NCI-H1105 (cell line): ENCODE measurements at places on chromosomes 16 and 17.
A peak's percentile ranks its signal among the peaks of the same experiment; 100 is the strongest.

DNA sequence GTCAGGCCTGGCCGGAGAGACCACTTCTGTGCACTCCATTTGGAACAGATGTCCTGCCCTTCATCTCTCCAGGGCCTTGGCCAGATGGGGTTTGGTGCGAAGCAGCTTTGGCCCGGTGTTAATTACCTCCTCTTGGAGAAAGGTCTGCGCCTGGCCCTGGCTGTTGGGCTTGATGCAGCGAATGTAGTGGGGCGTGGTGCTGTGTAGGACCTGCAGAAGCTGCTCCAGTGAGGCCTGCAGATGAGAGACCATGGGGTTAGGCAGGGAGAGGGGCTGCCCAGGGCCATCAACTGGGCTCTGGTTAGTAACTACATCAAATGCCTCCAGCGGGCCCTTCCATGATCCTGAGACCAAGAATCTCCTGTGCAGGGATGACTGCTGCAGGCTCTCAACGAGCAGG, 18.7 kb downstream of the ZNHIT3 start:
- no peak for DNase-seq

- no peak for DNase-seq
These were observed 11.1 kb downstream of the IL4R start for GRCh38 chr16:27324851-27325301.

- DNase-seq: no peak
These were observed 40.4 kb upstream of the ABCA5 start for GRCh38 chr17:69367298-69367697.

- DNase-seq: no peak
These were observed 264.7 kb downstream of the SOX9 start for GRCh38 chr17:72385475-72385874.

DNA sequence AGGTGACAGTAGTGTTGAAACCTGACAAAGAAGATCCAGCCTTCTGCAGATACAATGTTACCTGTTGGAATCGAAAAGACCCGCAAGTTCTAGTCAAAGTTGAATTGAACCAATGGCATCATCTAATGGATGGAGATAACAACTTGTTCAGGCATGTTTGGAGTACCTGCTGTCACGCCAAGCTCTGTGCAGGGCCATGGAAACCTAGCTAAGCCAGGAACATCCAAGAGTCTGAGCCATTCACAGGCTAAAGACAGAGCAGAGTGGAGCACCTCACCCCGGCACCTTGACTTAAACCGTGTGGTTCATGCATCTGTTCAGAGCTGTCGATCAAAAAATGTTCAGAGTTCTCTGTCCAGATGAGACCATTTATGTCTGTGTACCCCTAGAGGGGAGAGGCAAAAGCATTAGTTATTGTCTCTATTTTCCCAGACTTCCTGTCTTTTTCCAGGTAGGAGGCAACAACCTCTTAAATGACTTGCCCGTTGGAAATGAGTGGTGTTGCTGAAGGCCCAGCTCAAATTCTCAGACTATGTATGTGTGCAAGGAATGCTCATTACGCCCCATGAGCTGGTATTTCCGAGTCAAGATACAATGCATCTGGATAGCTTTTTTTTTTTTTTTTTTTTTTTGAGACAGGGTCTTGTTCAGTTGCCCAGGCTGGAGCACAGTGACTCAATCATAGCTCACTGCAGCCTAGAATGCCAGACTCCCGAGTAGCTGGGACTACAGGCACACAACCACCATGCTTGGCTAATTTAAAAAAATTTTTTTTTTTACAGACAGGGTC, 44.9 kb upstream of the XYLT1 start:
- no peak for DNase-seq

- peak; percentile 74 for DNase-seq
These were observed 39.3 kb upstream of the TOB1 start for GRCh38 chr17:50905460-50905803.

- no peak for DNase-seq
These were observed 787.9 kb upstream of the EEF2KMT start for GRCh38 chr16:5885521-5885920.

GRCh38 chr16:11677959-11678881, 10.0 kb downstream of the SNN start:
- DNase-seq: no peak

GRCh38 chr16:74745926-74746325, 28.7 kb downstream of the FA2H start:
- DNase-seq: no peak

DNA sequence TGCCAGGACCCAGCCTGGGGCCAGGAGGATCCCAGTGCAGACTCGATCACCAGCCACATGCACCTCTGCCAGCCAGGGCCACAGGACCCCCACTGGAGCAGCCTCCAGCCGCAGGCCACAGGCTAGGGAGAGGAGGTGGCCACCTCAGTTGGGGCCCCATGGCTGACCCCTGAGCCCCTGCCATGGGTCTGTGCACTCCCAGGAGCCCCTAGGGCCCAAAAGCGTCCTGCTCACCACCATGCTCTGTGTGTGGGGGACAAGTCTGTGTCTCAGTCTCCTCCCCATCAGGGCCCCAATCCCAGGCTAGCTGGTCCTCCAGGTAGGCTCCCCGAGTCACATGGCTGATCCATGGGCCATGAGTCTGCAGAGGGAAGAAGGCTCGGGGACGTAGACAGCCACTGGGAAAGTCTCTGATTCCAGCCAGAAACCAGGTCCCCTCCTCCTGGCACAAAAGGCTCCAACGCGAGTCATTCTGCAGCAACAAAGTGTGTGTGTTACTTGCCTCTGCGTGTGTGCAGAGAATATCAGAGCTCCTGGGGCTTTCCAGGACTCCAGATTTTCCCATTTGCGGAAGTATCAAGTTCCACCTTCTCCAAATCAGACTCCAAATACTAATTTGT, 6.1 kb upstream of the PRSS8 start:
- no peak for DNase-seq

GRCh38 chr16:68972013-68972412, 128.7 kb downstream of the TANGO6 start:
- DNase-seq: no peak

- DNase-seq: no peak
These were observed 153.1 kb upstream of the NOG start for GRCh38 chr17:56440419-56440818.

GRCh38 chr16:3638916-3639644, 15.4 kb upstream of the DNASE1 start:
- no peak for DNase-seq

DNA sequence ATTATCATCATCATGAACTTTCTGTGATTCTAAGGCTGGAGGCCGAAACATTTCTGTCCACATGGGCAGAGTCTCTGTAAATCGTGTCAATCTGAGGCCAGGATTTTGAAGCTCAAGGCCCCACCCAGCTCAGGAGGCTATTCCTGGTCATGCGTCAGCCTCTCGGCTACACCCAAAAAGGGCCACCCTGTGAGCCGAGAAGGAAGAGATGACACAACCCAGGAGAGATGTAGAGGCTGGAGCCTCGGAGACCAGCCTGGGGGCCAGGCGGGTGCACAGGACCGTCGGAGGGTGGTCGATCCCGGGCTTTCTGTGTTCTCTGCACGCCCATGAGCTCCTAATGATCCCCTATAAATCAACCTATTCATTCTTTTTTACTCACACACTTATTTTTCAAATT, 1.1 kb upstream of the CACNG1 start:
- DNase-seq: no peak

- DNase-seq: no peak
These were observed 21.1 kb downstream of the CMC2 start for GRCh38 chr16:80985611-80986010.

DNA sequence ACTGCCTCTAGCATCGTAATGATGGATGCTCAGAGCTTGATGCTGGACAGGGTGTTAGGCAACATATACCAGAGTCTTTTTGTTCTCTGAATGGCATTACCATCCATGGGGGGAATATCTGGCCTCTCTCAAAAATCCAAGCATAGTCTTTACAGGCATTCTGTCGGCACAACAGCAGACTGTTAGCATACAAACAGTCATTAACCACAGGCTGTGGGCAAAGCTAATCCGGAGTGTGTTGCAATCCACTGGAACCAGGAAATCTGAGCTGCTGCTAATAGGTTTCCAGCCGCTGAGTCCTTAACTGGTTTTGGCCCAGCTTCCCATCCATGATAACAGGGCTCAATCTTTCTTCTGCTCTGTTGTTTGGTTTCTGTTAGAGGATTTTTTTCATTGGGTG, 371.9 kb downstream of the HS3ST3B1 start:
- DNase-seq: no peak

GRCh38 chr17:66649818-66650543, 184.9 kb upstream of the CACNG5 start:
- no peak for DNase-seq

GRCh38 chr17:45406107-45406506, 26.6 kb downstream of the ARHGAP27 start:
- DNase-seq: no peak

GRCh38 chr16:85541980-85542900, 70.9 kb upstream of the GSE1 start:
- no peak for DNase-seq

DNA sequence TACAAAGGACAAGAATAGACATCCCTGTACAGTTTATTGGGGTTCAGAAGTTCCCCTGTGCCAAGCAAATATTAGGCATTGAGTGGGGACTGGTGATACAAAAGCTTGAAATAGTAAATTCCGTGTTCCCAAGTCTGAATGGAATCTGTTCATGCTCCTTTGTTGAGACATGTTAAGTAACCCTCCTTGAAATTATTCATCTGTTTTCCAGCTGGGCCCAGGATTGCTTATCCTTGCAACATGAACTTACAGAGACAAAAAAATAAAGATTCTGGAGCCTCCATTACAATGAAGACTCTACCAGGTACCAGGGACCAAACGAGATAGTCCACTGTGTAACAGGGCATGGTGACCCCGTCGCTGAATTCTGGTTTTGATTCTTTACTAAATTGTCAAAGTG, 6.1 kb upstream of the CCL8 start:
- no peak for DNase-seq

DNA sequence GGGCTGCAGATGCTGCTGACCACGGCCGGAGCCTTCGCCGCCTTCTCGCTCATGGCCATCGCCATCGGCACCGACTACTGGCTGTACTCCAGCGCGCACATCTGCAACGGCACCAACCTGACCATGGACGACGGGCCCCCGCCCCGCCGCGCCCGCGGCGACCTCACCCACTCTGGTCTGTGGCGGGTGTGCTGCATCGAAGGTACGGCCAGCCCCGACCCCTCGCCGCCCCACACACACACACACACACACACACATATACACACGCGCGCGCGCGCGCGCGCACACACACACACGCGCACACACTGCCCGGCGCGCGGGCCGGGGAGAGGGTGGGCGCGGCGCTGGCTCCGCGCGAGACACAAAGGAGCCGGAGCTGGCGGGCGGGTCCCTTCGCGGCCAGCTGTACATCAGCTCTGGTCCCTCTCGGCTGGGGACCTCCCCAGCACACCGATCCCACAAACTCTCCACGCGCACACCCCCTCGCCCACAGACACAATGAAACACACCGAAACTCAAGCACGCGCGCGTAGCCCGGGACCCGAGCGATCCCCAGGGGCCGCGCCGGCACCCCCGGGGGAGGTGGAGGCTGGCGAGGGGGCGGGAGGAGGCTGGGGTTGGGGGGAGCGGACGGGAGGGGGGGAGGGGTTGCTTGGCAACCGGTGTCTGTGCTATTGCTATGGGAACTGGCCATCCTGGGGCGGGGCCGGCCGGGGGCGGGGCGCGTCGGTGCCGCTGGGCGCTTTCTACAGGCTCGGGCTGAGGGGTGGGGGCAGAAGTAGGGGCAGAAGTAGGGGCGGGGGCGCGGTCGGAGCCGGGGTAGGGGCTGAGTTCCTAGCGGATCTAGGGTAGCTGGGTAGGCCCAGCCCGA, 658 bp downstream of the CACNG4 start:
- peak; percentile 60 for DNase-seq

- peak; percentile 66 for DNase-seq
These were observed 8.5 kb upstream of the THAP11 start for GRCh38 chr16:67833415-67834241.

- DNase-seq: no peak
These were observed 174.3 kb downstream of the UTP18 start for GRCh38 chr17:51434434-51435170.

DNA sequence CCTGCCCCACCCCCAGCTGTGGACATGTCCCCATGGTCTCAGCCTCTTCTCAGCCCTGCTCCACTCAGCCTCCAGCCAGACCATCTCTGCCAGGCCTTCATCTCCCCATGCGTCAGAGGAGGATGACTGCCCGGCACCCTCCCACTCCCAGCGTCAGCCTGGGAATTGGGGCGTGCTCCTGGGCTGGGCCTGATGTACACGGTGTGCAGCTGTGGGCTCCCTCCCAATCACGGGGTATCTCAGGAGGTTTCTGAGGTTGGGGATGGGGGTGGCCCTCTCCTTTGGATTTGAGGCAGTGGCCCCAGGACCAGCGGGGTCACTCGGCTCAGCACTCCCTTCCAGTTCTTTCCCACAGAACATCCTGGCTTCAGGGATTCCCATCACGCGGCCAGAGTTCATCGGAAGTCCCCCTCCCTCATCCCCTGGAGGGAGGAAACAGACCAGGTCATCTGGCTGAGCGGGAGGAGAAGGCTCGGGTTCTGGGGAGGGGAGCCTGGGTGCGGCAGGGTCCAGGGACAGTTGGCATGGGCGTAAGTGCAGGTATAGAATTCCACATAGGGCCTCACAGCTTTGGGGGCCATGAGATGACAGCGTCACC, 36.9 kb downstream of the SOCS3 start:
- DNase-seq: no peak

DNA sequence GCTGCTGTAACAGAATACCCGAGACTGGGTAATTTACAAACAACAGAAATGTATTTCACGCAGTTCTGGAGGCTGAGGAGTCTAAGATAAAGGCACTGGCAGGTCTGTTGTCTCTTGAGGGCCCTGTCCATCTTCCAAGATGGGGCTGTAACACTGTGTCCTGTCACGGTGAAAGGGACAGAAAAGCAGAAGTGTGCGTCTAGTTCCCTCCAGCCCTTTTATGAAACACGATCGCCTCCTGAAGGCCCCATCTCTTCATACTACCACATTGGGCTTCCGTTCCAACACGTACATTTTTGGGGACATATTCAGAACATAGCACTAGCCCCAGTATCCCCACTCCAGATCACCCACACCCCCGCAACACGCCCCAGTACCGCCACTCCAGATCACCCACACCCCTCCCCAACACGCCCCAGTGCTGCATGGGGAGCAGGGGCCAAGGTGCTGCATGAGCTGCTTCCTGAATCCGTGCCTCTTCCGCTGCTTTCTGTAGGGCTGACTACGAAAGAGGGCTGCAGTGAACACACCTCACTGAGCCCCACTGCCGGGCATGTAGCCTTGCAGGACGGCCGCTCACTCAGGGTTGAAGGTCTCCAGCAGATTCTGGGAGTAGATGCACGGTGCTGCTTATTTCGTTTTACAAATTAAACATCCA, 91.9 kb downstream of the RPTOR start:
- no peak for DNase-seq

GRCh38 chr17:42230225-42230624, 35.9 kb upstream of the GHDC start:
- no peak for DNase-seq
